ENCODE measurements at places on chromosomes 13 and 19. TPM values are rescaled to one million over a fixed set of nuclear protein-coding genes. Genes with fewer than 3 reads are reported as not detected.

The RBM26 gene
- total RNA-seq: 55.8 TPM

The PSG6 gene
- not detected for total RNA-seq

The CHST8 gene
- total RNA-seq: 5.3 TPM

The TLE2 gene
- 5.3 TPM for total RNA-seq

The FGF22 gene
- under 0.01 TPM for total RNA-seq

The AXL gene
- total RNA-seq: 4.9 TPM

The FFAR3 gene
- not detected for total RNA-seq

The INSL3 gene
- total RNA-seq: not detected

The IGSF23 gene
- total RNA-seq: not detected

The FCGBP gene
- total RNA-seq: 0.82 TPM

Measured in frontal cortex (tissue), 4 donors.